ENCODE measurements at places on chromosomes 6 and 20.

GRCh38 chr20:7959484-7959883, 19.2 kb upstream of the HAO1 start:
- peak; percentile 56 for DNase-seq

GRCh38 chr6:128209771-128210170, 308.9 kb upstream of the THEMIS start:
- DNase-seq: no peak

GRCh38 chr6:35601331-35602132, 87.2 kb downstream of the FKBP5 start:
- peak; percentile 52 for DNase-seq

DNA sequence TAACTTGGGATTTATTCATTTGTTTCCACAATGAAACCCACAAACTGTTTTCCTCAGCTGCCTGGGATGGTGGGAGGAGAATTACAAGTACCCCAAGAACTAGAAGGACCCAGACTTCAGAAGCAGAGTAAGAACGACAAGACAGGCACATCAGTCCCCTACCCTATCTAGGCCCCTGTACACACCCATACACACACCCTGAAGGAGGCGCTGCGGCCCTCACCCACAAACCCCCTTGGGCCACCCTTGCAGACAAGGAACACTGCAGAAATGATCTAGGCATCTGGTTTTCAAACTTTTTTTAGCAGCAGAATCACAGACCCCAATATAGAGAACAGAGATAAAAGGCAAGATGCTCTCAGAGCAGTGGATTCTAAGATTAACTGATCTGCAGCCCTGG, 55.0 kb downstream of the TRERF1 start:
- DNase-seq: no peak

DNA sequence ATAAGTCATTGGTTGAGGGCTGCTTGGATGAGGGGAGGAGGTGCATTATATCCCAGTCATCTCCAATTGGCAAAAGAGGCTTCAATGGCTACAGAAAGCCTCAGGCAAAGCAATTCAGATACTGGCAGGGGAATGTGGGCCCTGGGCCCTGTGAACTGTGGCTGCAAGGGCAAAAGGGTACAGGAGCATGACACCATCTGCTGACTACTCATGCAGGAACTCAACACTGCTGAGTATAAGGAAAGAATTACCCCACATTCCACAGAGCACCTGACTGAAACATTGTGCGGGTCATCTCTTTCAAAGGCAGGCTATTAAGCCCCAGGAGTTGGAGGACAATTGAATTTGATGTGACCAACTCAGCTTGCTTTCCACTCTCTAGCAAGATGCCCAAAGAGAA, 92.1 kb upstream of the SPTLC3 start:
- DNase-seq: no peak

DNA sequence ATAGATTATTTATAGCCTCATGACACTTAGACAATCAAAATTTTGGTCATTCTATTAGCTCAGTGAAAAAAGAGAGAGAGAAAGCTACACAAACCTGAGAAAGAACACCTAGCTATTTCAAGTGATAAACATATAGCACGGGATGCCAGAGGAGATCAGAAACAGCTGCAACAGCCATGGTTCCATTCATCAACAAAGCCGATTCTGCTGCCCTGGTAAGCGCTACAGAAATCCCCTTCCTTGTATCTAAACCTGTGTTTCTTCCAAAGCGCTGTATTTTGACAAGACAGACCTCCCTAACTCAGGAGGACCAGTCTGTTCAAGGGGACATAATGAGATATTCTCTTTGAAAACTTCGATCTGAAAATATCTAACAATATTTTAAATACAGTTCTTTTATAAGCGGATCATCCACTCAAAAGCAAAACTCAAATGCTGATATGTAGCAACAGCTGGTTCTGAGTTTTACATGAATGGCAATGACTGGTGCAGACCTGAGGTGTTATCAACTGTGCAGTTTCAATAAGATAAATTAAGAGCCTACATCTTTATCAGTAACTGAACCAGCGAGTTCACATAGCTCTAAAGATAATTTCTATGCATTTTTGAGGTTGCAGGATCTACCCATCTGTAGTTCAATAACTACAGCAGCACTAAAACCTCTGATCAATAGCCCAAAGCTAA, 447.8 kb downstream of the FRK start:
- DNase-seq: no peak

DNA sequence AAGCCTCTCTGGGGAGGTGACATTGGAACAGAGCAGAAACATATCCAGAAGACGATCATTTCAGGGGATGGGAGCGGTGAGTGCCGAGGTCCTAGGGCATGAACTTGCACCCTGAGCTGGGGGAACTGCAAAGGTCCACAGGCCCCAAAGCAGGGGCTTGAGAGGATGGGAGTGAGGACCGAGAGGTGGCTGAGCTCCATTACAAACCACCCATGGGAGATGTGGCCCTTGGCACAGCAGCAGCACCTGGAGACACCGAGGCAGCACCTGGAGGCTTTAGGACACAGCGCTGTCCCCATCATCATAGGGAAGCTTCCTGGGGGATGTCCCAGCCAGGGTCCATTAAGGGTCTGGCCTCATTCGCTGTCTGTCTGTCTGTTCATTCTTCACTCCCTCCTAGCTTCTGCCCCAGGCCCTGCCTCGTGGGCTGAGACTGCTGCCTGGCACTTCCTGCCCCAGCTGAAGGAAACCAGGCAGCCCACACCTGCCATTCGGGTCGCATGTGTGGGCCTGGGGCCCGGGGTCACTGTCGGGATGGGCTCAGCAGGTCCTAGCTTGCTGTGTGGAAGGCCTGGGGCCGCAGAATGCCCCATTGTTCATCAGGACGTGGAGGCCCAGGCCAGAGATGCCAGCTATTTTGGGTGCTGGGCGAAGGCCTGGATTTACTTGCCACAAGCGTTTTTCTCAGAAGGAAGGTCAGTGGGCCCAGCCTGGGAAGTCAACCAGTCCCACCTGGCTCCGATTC, 42.8 kb upstream of the STX16 start:
- DNase-seq: no peak

DNA sequence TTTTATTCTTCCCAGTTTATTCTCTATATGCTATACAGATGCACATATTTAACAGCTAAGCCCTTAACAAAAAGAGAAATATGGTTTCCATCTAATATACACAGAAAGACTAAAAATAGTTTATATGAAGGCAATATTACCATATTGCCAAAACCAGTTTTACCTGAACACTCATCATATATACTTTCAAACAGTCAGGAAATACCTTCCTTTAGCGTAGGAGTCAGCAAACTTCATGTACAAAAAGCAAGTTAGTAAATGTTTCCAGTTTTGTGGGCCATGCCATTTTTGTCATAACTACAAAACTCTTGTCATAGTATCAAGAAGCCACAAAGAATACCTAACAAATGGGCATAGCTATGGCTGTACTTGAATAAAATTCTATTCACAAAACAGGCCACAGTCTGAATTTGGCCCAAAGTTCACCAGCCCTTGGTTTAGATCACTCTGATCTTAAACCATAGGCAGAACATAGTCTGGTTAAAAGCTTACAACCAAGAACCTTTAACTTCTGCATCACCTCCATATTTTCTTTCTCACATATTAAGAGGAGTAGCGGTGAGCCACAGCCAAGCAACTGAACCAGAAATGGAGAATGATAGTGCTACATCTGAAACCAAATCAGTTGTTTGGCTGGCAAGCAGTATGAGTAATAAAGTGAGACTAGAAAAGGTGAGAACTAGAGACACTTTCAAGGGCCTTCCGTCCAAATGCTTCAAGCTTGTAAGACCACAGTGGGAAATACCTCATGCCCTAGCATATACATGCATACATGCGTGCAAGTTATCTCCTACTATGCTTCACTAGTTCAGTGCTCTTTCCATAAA, 116.6 kb downstream of the PTPRK start:
- no peak for DNase-seq

DNA sequence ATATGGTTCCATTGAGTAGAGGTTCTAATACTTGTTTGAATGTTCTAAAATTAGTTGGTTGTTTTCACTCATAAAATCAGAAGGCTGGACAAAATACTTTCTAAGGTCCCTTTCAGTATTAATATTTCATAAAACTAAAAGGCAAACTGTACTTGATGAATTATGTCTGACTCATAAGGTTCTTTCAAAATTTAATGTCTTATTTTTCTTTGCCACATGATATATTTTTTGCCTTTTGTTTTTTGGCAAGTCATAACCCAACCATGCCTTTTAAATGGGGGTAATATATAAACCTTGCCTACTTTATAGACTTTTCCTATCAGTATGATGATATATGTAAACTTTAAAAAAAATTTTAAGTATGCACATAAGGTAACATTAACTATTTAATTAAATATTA, 244.7 kb downstream of the PTPRK start:
- no peak for DNase-seq

GRCh38 chr6:121143476-121143875, 190.8 kb downstream of the TBC1D32 start:
- DNase-seq: no peak

DNA sequence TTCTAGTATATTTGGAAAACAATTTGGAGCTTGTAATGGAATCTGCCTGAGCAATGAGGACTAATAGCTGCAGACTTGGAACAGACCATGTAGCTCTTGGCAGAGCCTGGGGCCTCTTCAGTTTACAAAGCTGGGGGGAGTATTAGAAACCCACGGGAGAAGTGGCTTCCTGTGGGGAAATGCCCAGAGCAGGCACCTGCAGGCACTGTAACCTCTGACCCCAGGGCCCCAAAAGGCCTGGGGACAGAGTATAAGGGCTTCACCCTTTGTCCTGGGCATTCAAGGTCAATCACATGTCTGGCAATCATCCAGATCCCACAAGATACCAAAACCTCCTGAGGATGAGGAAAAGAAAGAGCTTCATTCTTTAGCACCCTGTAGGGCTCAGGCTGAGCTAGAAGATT, 19.4 kb downstream of the PKIG start:
- no peak for DNase-seq

DNA sequence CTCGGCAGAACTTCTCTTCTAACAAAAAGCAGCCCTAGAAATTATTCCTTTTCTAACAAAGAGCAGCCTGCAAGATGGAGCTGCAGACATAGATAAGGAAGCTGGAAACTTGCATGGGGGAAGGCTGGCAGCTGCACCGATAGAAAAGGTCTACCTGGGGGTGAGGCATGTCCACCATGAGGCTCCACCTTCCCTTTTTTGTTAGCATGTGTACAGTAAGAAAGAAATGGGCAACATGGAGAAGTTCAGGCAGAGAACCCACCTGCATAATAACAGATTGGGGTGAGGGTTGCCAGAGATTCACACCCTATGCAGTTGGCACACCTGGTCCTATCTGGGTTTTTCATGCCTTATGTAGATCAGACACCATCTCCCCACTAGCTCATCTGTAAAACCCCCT, 25.4 kb downstream of the ZNF311 start:
- no peak for DNase-seq
